Neural crest cell (in vitro differentiated cells): ENCODE measurements at places on chromosomes 2 and 18. TPM values are rescaled to one million over a fixed set of nuclear protein-coding genes. Genes with fewer than 3 reads are reported as not detected.
A peak's percentile ranks its signal among the peaks of the same experiment; 100 is the strongest.

- DNase-seq = no peak
- H3K36me3 ChIP-seq = no peaks in the 10 kb centered on the region
- peaks cover 19% of the 10 kb centered on the region for H3K4me1 ChIP-seq
- no peaks in the 10 kb centered on the region for H3K27me3 ChIP-seq
- no peak overlapping the region for H3K27ac ChIP-seq
Observed at GRCh38 chr2:182650704-182651103, 65.4 kb upstream of the DNAJC10 start.

GRCh38 chr18:30945761-30946160 lies 96.8 kb downstream of the DSC3 start:
- peaks cover 5% of the 10 kb centered on the region for H3K36me3 ChIP-seq
- H3K4me1 ChIP-seq = peaks cover 15% of the 10 kb centered on the region
- H3K27me3 ChIP-seq = no peaks in the 10 kb centered on the region
- H3K4me3 ChIP-seq = no peak overlapping the region
- DNase-seq = no peak
- no peak overlapping the region for H3K27ac ChIP-seq

DNA sequence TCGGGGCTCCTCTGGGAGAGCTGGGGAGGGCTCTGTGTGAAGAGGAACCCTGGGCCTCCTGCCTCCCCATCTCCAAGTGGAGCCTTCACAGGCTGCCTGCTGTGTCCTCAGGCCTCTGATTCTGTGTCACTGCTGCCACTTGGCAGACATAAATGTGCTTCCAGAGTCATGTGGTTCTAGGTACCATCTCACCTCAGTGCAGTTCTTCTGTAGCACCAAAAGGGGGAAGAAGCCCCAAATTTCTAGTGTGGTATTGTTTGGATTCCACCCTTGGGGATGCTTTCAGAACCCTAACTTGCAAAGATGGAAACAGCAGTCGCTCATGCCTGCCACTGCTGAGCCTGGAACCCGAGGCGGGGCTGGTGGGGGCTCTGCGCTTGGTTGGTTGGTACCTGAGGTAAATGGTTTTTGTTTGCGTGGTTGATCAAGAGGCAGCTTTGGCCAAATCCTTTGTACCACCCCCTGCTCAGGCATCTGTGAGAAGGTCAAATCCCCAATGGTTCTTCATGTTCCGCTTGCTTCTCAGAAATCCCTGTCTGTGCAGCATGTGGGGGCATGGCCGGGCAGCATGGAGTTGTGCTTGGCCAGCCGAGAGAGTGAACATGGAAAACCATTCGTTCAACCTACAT lies 27.5 kb downstream of the COA5 start:
- H3K4me3 ChIP-seq = no peak overlapping the region
- H3K27ac ChIP-seq = no peak overlapping the region
- no peaks in the 10 kb centered on the region for H3K4me1 ChIP-seq
- no peaks in the 10 kb centered on the region for H3K27me3 ChIP-seq

- no peaks in the 10 kb centered on the region for H3K27me3 ChIP-seq
- no peak overlapping the region for H3K27ac ChIP-seq
- H3K36me3 ChIP-seq = no peaks in the 10 kb centered on the region
- H3K4me3 ChIP-seq = no peak overlapping the region
Observed at GRCh38 chr2:18975506-18976167, 382.8 kb downstream of the OSR1 start.

- H3K36me3 ChIP-seq = no peaks in the 10 kb centered on the region
- no peak for DNase-seq
Observed at GRCh38 chr2:237889016-237889415, 29.6 kb downstream of the RAMP1 start.

GRCh38 chr2:99775585-99775984 lies 285.8 kb upstream of the REV1 start:
- no peaks in the 10 kb centered on the region for H3K4me1 ChIP-seq
- DNase-seq = no peak
- H3K27me3 ChIP-seq = no peaks in the 10 kb centered on the region

- no peaks in the 10 kb centered on the region for H3K4me1 ChIP-seq
- H3K27ac ChIP-seq = no peak overlapping the region
- H3K27me3 ChIP-seq = no peaks in the 10 kb centered on the region
- no peak for DNase-seq
- no peaks in the 10 kb centered on the region for H3K36me3 ChIP-seq
Observed at GRCh38 chr2:68452158-68452900, 14.8 kb downstream of the FBXO48 start.

GRCh38 chr2:26170795-26171194 lies 2.1 kb upstream of the GAREM2 start:
- no peak for DNase-seq
- peaks cover 16% of the 10 kb centered on the region for H3K4me1 ChIP-seq
- no peaks in the 10 kb centered on the region for H3K36me3 ChIP-seq
- H3K4me3 ChIP-seq = peak overlapping the region; percentile 90

DNA sequence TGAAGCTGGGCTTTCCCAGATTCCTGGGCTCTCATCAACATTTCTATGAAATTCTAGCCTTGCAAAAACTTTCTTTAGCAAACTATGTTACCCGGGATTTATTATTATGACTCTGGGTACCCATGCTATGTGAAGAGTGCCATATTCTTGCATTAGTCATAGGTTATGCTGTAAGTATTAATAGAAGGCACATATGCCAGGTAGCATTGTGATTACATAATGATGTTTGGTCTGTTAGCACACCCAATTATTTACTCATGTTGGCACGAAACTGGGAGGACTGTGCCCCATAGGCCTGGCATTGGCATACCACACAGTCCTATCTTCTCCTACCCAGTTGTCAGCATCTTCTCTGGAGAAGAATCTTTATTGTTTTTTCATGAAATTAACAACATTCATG lies 171.0 kb downstream of the SLC4A3 start:
- DNase-seq = no peak
- H3K4me1 ChIP-seq = no peaks in the 10 kb centered on the region
- H3K27me3 ChIP-seq = peaks cover 3% of the 10 kb centered on the region
- H3K36me3 ChIP-seq = no peaks in the 10 kb centered on the region
- no peak overlapping the region for H3K4me3 ChIP-seq
- H3K27ac ChIP-seq = no peak overlapping the region

Gene RESP18
- not detected in 2 replicates for total RNA-seq

Gene TRIM43
- total RNA-seq = not detected in 2 replicates

Gene MRO
- 0.12 and 0.23 TPM in 2 replicates for total RNA-seq
